Pulmonary artery endothelial cell (primary cell): ENCODE measurements at places on chromosomes 13 and 19. TPM values are rescaled to one million over a fixed set of nuclear protein-coding genes. Genes with fewer than 3 reads are reported as not detected.

The PSG7 gene
- total RNA-seq = not detected in 2 replicates

DNA sequence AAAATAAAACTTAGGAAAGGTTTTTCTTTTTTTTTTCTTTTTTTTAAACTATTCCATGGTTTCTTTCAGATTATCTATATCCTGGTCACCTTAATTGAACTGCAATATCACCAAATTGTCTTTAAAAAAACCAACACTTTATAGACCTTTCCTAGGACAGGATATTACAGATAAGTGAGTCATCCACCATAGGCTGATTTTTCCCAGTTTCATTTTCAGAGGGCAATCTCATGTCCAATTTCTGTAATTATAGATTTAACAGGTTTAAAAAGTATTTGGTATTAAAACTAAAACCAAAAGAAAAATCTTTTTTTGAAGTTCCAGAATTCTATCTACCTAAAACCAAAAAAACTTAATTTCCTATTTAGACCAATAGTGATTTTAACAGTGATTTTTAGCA lies 13.2 kb downstream of the SPART start:
- DNase-seq = no peak

GRCh38 chr13:106815545-106815944 lies 247.6 kb upstream of the ARGLU1 start:
- no peak for DNase-seq

GRCh38 chr19:4361152-4362046 lies 18.0 kb downstream of the MPND start:
- DNase-seq = no peak

GRCh38 chr13:93942016-93942415 lies 537.5 kb downstream of the DCT start:
- no peak for DNase-seq

- DNase-seq = no peak
Measured at GRCh38 chr13:72850959-72851677, 69.2 kb downstream of the PIBF1 start.
